K562 (cell line): ENCODE measurements at places on chromosomes 13 and 19. TPM values are rescaled to one million over a fixed set of nuclear protein-coding genes. Genes with fewer than 3 reads are reported as not detected.

The PEG3 gene
- total RNA-seq, result 0.34 and 0.40 TPM in 2 replicates

The SH2D3A gene
- 19.4 and 26.3 TPM in 2 replicates for total RNA-seq

The SLITRK1 gene
- not detected in 2 replicates for total RNA-seq

The NLRP12 gene
- total RNA-seq, result 0.04 TPM in 1 of 2 replicates, not detected in the other

The TMPRSS9 gene
- total RNA-seq, result 0.11 TPM in 1 of 2 replicates, not detected in the other
